ENCODE measurements at places on chromosomes 13 and 19.

GRCh38 chr19:45216667-45217066, 28.5 kb downstream of the EXOC3L2 start:
- no peak for DNase-seq

DNA sequence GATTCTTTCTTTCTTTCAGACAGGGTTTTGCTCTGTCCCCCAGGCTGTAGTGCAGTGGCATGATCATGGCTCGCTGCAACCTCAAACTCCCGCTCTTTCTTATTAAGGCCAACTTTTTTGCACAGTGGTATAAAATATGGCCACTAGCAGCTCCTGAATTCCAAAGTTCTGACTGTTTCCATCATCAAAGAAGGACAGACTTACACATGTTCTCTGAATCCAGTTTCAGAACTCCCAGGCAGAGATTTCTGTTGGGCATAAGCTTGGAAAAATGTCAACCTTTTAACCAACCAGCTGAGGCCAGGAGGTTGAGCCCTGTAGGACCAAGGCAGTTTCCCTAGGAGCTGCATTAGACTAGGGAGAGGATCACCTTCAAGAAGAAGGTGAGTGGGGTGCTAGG, 184.1 kb downstream of the HS6ST3 start:
- DNase-seq = no peak

DNA sequence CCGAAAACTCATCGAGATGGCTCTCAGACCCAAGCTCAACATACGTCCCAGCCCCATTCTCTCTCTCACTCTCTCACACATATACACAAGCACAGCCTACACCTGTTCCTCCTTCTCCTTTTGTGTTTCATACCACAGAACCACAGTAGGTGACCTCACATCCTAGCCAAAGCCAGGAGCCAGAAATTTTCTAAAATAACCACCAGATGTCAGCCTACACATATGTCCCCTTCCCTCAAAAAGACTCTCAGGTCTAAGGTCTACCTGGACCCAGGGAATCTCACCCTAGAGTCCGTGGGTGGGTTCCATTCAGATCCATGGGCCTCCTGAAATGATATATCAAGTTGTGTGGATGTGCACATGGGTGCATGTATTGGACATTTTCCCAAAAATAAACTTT, 104.2 kb upstream of the IPO5 start:
- peak; percentile 55 for DNase-seq

- DNase-seq = no peak
Observed at GRCh38 chr19:335486-336066, 9.0 kb downstream of the MIER2 start.

GRCh38 chr13:43269037-43269481, 245.7 kb downstream of the DNAJC15 start:
- peak; percentile 63 for DNase-seq

DNA sequence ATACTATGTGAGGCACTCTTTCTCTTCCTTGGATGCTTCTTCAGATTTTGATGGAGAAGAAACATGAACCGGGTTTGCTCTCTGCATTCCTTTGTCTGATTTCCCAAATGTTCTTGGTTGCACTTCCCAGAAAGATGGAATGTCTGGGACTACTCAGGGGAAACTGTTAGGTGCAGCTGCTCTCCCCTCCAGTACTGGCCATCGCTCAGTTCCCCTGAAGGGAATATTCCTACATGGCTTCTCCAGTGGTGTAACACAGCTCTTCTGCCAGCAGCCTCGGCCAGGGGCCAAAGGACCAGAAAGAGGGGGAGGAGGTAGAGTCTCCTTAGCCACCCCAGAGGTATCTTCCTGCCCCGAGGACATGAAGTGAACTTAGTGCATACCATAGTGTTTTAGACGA, 33.5 kb upstream of the SPRY2 start:
- DNase-seq = no peak
